HTR-8/SVneo (cell line): ENCODE measurements at places on chromosomes 7 and 10.

- DNase-seq: peak; percentile 12
These were observed 714 bp upstream of the KCND2 start for GRCh38 chr7:120272261-120272660.

DNA sequence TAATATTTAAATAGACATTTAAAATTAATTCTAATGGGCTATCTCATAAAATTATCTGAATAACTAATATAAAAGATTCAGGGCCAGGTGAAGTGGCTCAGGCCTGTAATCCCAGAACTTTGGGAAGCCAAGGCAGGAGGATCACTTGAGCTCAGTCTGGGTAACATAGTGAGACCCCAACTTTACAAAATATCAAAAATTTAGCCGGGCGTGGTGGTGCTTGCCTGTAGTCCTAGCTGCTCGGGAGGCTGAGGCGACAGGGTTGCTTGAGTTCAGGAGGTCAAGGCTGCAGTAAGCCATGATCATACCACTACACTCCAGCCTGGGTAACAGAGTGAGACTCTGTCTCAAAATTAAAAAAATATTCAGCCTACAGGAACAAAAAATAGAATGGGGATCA lies 12.5 kb downstream of the NOBOX start:
- DNase-seq: no peak

GRCh38 chr10:89217057-89217990 lies 10.2 kb upstream of the CH25H start:
- DNase-seq: peak; percentile 28

DNA sequence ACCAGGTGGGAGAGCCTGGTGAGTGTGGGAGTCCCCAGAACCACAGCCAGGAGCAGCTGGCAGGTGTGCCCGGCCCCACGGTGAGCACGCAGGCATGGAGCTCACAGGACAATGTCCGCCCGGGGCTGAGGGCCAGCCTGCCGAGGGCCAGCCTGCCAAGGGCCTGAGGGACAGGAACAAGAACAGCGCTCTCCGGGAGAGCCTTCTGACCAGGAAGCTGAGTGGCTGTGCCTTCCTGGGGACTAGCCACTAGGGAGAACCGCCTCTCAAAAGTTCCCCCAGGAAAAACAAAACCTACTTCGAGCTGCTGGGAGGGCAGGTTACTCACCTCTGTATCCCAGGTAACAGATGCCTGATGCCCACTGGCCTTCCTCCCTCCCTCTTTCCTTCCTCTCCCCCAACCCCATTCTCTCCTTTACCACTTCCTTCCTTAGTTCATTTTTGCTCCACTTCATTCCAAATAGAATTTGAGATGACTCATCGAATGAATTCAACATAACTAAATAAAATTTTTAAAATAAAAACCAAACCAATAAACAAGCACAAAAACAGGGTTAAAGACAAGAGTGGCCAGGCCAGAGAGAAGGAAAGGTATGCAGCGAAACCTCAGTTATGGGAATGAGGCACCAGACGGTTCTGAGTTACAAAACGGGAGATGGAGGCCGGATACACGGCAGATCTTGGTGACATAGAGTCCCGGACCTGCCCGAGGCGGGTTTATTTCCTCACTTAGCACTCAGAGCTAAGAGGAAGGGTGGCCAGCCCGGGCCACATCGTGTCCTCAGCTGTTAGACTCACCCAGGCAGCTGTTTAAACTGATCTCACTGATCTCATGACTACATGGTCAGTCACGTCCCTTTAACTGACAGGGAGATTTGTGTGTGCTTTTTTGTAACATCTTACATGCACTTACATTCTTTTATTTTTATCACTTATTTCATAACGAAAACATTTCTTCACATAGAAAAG lies 128.5 kb downstream of the TNS3 start:
- peak; percentile 81 for DNase-seq

DNA sequence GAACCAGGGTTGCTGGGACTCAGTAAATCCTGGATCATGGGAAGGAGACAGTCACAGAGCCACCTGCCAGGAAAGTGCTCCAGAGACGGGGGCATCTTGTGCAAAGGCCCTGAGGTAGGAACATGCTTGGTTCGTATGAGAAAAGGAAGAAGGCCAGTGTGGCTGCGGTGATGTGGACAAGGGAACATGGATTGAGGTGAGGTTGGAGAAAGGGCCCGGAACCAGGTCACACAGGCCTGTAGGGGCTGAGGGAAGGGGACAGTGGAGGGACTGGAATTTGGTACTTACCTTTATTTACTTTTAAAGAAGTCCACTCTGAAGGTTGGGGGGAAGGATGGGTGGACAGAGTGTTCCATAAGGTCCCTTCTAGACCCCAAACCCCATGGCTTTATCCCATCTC lies 32.9 kb upstream of the CXCL12 start:
- no peak for DNase-seq

DNA sequence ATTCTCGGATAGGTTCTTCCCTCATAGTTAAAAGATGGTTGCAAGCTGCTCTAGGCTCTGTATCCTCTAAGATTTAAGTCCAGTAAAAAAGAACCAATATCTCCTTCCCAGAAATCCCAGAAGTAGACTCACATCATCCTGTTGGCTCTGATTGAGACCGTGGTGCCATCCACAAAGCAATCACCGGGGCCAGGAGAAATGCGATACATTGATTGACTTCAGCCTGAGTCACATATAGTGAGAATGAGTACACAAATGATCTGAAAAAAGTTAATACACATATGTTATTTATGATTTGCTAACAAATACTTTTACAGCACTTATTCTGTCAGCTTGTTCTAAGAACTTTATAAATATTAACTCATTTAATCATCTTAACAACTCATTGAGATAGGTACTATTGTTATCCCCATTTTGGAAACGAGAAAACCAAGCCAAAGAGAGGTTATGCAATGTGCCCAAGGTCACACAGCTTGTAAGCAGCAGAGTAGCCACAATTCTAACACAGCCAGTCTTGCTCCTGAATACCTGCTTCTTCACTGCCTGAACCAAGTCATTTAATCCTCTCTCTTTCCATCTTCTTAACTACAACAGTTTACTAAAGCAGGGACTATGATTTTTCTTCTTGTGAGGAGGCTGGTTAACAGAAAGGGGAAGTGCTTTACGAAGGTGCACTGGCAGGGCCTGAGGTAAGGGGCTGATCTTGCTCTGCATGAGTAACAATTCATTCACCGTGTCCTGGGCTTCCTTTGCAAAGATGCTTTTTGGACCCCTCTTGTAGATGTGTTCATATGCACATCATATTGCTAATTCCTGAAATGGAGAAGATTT lies 177.0 kb downstream of the REEP3 start:
- DNase-seq: no peak

DNA sequence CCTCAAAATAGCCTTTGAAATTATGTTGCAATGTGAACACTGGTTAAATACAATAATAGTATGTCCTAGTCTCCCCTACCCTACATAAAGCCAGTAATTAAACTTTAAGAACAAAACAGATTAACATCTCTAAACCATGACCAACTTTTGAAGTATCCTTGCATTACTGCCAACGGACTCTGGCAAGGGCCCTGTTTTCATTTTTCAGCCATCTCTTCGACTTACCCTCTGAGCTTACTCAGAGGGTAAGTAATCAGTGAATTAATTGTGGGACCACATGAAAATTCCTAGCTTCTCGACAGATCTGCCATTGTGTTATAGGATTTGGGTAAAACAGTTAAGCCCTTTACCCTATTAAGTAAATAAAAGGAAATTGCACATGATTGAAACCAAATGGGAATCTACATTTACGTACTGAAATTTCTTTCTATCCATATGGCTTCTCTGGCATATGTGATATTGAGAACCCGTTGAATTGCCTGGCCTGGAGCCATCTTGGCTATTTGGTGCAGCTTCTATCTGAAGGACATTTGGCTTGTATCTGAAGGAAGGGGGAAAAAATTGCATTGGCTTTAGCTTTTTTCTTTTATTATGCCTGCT lies 39.6 kb downstream of the DYNC1I1 start:
- no peak for DNase-seq

DNA sequence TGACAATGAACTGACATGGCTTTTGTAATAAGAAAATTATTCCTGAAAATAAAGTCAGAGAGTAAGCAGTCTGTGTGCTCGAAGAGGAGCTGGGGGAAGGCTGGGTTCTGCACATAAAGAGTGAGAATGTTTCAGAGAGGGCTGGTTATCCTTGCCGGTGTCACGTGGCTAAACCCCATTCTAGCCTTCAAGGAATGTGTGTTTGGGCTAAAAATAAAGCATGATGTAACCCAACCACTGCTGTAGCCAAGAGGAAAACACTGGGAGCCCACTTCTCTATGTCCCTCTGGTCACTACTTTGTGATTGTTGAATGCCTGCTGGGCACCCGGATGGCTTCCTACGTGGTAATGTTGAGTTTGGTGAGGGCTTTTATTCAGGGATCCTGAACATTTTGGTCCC lies 23.5 kb downstream of the WDFY4 start:
- DNase-seq: no peak

DNA sequence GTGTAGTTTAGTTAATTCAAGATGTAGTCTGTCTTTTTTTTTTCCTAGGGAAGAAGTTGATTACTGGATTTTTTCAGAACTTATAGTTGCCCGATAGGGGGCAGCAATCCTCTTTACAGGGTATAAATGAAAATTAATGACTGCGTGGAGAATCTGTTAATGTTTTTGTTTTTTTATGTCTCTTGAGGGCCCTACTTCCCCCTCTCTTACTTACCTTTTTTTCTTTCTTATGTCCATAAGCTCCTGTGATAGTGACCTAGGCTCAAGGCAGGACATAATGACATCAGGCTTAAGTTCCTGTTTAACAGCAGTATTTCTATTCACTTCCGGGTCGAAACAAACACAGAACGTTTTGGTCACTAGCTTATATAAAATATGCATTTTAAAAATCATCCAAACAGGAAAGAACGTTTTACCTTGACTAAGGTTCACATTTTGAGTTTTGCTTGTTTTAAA lies 18.8 kb downstream of the CDC123 start:
- DNase-seq: peak; percentile 19

DNA sequence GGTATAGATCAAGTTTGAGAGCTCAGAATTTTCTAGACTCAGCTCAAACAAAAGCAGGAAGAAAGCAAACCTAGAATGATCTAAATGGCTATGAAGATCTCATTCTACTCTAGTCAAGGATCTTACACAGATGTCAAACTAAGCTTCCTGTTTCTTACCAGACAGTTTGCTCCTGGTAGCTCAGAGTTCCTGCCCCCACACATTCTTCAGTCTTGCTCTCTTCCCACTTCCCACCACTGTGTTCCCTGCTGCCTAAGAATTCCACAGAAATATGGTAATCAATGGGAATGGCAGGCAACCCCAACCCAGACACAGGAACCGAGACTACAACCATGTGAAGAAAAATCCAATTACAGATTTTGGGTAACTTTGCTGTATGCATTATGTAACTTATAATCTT lies 133.4 kb upstream of the PTN start:
- no peak for DNase-seq

- peak; percentile 6 for DNase-seq
These were observed 699 bp downstream of the GHITM start for GRCh38 chr10:84140036-84140379.

DNA sequence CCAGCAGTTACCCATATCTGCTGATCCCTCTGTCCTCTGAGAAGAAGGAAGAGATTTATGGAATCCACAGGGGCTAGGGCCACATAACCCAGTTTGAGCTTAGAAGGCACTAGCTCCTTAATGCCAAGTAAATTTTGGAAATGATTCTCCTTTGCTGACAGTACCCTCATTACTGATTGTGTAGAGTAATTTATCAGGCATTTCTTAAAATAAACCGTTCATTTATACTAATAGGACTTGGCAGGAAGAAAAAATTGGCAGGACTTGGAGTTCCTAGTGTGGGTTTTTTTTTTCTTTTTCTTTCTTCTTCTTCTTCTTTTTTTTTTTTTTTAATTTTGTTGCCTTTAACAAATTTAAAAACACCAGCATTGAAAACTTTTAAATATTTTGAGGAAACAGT lies 645.7 kb downstream of the SUGCT start:
- no peak for DNase-seq

DNA sequence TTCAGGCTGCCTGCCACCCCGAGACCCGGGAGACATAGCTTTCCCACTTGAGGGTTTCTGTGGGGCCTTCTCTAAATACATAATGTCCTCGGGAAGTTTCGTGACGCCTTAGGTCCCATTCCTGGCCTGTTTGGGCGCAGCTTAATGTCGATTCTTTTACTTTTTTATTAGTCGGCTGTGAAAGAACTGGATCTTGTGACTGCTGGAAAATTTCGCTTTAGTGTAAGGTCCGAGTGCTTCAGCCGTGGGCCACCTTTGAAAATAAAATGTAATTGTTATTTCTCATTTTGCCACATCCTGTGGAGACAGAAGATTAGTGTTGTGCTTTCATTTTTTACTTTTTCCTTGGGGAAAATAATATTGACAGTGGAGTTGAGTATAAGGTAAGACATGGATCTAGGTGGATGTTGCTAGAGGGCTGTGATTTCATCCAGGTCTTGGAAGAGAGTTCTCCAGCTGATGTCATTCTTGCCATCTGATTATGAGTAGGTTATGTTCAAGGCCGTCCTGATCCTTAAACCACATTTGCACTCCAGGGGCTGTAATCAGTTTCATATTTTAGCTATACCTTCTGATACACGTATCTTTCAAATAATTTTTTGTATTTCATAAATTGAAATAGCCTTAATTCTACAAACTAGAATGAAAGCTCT lies 830 bp downstream of the RAB18 start:
- no peak for DNase-seq

- no peak for DNase-seq
These were observed 765.9 kb downstream of the GRID1 start for GRCh38 chr10:85600744-85601081.

DNA sequence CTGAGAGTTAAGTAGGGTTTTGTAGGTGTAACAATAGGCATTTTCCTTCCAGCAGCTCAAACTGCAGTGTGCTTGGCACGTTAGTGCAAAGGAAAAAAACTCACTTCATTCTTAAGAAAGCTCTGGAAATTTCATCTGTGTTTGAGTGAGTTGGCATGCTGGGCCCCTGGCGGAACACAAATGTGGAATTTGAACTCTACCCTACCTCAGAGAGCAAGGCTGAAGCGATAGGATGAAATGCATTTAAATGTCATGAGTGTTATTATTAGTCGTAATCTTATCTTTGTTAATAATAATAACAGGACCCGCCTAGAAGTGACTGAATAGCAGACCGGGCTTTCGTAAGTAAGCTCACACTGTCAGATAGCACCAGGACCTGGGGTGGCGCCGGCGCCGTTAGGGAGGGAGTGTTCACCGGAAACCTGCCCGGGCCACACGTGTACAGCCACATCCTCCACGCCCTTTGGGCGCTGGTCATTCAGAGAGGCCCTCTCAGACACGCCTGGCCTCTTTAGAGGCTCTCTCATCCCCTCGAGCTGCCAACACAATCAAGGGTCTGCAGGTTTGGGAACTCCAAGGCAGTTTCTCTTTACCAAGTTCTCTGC lies 63.5 kb downstream of the GRK5 start:
- no peak for DNase-seq

DNA sequence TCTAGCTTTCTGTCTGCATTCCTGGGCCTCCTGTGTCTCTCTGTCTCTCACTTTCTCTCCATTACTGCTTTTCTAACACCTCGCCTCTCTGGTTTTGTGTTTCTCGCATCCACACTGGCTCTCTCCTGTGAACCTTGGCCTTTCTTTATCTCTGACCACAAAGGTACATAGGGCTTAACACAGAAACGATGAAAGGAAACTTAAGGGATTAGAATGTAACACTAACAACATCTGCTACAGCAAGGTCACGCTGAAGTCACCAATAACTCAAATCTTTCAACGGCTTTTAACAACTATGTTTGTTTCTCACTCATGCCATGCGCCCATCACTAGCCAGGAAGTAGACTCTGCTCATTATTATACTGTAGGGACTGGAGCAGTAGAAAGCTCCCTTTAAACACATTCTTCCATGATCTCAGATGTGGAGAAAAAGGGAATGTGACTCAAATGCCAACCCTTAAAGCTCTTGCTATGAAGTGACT lies 9.3 kb upstream of the OR6V1 start:
- DNase-seq: no peak
